ENCODE measurements at places on chromosomes 4 and X.

DNA sequence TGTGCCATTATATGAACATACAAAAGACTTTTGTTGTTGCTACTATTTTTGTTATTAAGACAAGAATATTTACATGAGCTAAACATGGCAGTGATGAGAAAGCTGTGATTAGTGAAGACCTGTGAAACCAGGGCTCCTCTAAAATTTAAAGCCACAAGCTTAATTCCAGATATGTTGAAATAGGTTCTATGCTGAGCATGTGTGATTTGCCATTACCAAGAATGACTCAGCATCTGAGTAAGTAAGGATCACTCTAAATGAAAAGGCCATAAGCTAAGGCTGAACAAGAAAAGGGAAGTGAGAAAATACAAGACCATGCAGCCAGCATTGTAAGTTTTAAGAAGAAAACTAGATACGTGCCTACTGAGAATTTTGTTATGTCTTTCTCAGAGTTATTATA lies 75.9 kb upstream of the CAMK2D start:
- DNase-seq, result no peak

GRCh38 chr4:108885211-108885610 lies 122.4 kb upstream of the ETNPPL start:
- DNase-seq, result no peak

DNA sequence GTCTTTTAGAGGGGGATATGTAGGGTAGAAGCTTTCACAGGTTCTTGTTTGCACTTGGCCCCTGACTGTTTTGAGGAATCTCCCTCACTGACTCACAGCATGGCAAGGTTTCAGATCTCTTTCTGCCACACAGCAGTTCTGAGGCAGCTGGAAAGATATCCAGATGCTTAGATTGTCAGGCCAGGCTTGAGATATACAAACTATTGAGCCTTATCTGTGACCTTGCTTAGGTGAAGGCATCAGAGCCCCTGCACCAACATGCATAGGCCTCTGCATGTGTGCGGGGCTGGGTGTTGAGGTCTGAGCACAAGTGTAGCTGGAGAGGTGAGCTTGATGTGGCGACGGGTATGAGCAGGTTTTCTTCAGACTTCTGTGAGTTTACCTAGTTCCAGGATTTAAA lies 80.9 kb upstream of the MSANTD1 start:
- no peak for DNase-seq

DNA sequence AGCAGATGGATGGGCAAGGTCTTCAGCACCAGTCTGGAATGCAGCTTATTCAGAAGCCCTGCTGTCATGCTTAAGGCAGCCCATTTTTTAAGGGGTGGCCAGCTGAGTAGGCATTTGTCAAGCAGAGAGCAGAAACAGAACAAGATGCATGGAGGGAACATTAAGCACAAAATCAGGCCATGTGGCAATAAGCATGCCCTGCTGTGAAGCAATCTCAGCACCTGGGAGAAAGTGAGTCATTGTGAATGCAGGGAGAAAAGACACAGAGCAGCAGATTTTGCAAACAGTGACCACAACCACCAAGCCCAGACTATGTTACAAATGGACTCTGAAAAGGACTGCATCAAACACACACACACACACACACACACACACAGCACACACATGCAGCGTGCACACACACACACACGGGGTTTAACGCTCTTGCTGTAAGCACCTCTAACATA lies 94.1 kb upstream of the GALNT7 start:
- DNase-seq, result no peak

DNA sequence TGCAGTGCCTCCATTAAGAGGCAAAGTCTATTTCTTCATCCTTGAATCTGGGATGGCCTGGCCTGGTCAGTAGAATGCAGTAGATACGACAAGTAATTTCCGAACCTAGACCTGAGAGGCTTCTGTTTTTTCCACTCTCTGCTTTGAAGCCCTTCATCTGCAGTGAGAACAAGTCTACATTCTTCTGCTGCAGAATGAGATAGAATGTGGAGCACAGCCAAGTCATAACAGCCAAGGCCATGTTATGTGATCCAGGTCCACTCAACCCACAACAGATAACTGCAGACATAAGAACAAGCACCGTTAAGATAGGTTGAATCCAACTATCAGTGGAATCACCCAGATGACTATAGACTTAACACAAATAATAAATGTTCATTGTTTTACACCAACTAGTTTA lies 1297.7 kb downstream of the C4orf33 start:
- no peak for DNase-seq

- no peak for DNase-seq
Observed at GRCh38 chr4:6299875-6300274, 30.2 kb downstream of the WFS1 start.

- no peak for DNase-seq
Observed at GRCh38 chr4:61462451-61463326, 262.6 kb downstream of the ADGRL3 start.

- DNase-seq, result no peak
Observed at GRCh38 chr4:148034813-148035212, 302.9 kb downstream of the ARHGAP10 start.

GRCh38 chr4:114263233-114263632 lies 283.8 kb upstream of the ARSJ start:
- no peak for DNase-seq

GRCh38 chr4:66653937-66654336 lies 891.4 kb downstream of the CENPC start:
- no peak for DNase-seq

GRCh38 chr4:186758929-186759682 lies 35.5 kb upstream of the FAT1 start:
- no peak for DNase-seq

GRCh38 chrX:68699960-68700746 lies 52.7 kb downstream of the STARD8 start:
- no peak for DNase-seq

GRCh38 chr4:3424522-3425095 lies 17.2 kb upstream of the HGFAC start:
- no peak for DNase-seq

GRCh38 chr4:38149997-38150671 lies 189.9 kb downstream of the PTTG2 start:
- peak; percentile 40 for DNase-seq

DNA sequence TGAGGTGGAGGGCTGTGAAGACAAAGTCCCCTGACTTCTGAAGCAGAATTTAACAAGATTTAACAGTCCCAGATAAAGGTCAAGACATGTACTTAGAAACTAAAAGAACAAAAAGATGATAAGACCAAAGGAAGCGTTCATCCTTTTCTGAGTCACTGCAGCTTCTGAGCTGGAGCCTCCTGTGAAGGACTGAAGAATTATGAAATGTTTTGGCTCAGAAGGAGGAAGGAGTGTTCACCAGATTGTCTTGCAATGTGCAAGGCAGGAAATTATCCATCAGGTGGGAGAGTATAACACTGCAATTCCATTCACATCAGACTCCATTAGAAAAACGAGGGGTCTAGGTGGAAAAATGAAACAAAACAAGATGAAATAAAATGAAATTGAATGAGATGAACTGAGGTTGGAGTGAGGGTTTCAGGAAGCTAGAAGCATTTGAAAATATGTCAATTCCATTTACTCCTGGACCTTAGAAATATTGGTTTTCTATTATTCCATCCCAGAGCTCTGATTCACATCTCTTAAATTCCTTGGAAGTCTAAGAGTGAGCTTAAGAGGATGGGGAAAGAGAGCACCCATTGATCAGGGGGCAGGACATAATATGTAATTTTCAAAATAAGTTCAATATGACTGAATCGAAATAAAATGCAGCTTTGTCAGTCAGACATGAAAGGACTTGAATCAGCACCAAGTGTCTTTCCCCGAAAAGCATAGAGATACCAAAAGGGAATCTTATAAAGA lies 186.1 kb upstream of the LNX1 start:
- DNase-seq, result no peak

DNA sequence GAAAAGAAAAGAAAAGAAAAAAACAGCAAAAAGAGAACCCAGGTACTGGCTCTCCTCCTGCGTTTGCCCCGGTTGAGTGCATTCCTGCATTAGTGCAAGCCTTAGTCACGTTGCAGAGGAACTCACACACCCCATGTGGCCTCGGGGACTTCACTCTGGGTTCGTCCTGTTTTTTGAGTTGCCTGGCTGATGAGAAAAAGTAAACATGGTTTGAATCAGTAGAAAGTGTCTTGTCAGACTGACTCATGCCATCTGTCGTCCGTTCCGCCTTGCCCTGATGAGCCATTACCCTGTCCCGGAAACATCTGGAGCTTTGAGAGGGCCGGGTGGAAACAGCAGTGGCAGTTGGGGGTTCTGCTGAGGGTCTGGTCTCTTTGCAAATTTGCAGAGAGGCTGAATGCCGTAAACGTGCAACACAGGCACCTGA lies 16.3 kb downstream of the CD99 start:
- DNase-seq, result no peak

DNA sequence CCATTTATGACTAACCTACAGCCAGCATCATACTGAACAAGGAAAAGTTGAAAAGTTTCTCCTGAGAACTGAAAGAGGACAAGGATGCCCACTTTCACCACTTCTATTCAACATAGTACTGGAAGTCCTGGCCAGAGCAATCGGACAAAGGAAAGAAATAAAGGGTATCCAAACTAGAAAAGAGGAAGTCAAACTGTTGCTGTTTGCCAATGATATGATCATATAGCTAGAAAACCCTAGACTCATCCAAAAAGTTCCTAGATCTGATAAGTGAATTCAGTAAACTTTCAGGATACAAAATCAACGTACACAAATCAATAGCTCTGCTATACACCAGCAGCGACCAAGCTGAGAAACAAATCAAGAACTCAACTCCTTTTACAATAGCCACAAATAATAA lies 64.5 kb downstream of the CENPC start:
- no peak for DNase-seq

GRCh38 chrX:152927858-152928760 lies 30.2 kb downstream of the ZNF185 start:
- no peak for DNase-seq

DNA sequence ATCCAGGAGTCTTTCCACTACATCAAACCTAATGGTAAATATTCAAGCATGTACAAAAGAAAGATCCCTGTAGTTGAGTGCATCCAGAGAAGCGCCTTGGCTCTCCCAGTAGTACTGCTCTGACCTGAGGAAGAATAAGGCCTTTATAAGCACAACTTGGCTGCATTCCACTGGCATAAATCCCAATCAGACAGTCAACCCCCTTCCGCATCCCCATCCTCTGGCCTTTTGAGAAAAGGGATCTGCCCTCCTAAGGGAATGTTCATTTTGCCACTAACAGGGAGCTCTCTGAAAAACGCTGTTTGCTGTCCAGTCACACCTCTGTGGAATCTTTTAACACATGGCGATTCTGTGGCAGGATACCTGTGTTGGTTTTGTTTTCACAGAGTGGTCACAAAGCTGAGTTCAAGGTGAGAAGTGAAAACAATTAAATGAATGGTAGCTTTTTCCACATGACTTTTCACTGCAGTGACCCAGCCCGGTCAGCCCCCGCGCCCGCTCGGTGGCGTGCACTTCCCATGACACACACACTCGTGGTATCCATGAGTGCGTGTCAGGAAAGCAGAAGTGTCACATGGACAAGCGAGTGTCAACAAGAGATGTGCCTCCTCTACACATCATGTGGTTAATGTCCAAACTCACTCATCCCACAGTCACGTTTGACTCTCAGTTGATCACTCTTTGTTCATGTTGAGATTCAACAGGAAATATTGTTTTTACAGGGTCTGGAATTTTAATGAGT lies 112.2 kb upstream of the ENPP6 start:
- no peak for DNase-seq

- no peak for DNase-seq
Observed at GRCh38 chr4:180281724-180282123, 1961.5 kb upstream of the TENM3 start.

DNA sequence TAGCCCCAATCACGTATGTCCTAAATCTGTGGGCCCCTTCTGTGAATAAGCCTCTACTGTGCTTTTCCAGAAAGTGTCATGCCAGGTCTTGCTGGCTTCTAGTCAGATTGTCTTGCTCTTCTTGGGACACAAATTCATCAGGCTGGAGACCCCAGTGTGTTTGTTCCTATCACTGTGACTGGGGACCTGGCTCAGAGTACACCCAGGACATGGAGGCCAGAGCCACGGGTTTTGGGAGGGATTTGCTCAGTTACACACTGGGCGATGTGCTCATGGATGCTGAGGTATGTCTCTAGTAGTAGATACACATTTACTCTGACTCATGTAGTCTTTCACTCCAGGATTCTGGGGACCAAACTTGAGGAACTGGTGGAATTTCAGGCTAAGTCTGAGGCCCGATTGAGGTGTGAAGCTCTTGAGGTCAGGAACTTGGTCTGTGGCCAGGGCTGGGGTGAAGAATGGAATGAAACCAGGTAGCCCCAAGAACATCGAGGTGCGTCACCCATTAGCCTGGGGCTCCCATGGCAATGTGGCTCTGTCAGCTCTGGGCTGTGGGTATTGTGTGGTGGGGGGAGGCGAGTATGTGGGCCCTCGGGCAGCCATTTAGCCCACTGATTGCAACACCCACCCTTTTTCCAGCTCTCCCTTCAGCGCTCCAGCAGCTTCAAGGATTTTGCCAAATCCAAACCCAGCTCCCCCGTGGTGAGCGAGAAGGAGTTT lies 7.7 kb downstream of the SASH3 start:
- DNase-seq, result no peak

GRCh38 chr4:7021930-7022664 lies 21.1 kb upstream of the TADA2B start:
- DNase-seq, result no peak

DNA sequence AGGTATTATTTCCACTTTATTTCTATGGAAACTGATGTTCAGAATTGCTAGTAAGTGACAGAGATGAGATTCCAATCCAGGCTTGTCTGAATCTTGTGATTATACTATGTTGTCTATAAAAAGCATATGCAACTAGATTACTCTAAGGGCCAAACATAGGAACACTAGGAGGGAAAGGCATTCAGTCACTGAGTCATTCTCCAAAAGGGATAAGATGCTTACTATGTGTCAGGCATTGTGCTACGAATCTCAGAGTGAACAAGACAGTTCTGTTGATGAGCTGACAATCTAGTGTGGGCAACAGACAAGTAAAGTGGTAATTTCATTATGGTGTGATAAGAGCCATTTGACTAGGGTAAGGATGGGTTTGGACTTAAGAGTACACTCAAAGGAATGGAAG lies 77.2 kb downstream of the RASL11B start:
- no peak for DNase-seq
